ENCODE measurements at places on chromosomes 11 and 22.

DNA sequence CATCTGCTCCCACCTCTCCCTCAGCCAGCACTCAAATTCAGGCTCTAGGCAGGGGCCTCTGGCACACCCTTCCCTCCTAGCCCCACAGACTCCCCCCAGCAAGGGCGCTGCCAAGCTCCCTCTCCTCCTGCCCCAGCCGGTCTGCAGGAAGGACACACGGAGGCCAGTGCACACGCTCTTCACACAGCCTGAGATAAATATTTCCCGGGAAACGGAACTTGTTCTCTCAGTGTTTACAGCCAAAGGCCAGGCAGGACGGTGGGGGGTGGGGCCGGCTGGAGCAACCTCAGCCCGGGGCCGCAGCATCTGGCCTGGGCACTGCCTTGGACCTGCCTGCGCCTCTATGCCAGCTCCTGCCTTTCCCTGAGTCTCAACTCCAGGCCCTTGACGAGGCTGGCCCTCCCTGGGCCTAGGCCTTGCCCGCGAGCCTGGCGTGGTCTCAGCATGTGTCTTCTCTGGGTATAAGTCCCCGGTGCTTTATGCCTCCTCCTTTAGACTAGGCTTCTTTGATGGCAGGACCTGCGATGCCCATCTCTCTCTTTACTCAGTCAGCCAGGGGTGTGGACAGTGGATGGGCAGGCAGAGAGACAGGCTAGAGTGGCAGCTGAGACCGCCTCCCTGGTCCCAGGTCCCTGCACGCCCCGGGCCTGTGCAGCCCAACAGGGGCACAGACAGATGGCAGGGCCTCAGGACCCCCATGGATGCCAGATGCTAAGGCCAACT is 48.4 kb downstream of the PDE2A start:
- DNase-seq = no peak

GRCh38 chr11:25415793-25416192 is 916.1 kb upstream of the ANO3 start:
- no peak for DNase-seq

- DNase-seq = peak; percentile 90
These were observed 705 bp upstream of the CAPN1 start for GRCh38 chr11:65180877-65181568.

DNA sequence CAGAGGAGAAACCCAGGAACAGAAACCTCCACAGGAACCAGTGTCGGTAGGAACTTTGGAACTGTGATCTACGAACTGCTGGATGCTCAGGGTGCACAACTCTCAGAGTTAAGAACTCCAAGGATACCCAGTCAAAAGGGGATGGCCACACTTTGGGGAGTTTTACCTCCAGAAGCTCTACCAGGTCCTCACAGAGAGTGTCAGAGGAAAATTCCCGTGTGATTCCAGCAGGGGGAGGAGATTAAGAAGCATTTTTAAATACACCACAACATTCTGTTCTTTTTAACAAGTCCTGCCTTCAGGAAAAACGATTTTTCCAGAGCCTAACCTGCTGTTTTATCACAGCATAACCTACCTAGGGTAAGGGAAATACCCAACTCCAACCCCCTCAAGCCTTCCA is 104.0 kb downstream of the SOX6 start:
- DNase-seq = no peak

GRCh38 chr11:101436511-101437142 is 147.2 kb downstream of the TRPC6 start:
- no peak for DNase-seq

Data from posterior vena cava (tissue), 2 donors.